ENCODE measurements at places on chromosomes 7 and 10.

GRCh38 chr10:60870803-60871202 lies 73.2 kb downstream of the RHOBTB1 start:
- DNase-seq = no peak

GRCh38 chr7:123275036-123275753 lies 75.4 kb upstream of the SLC13A1 start:
- DNase-seq = no peak

- no peak for DNase-seq
Observed at GRCh38 chr7:151125846-151126481, 39.7 kb downstream of the AGAP3 start.

GRCh38 chr10:72593963-72594362 lies 31.9 kb downstream of the MICU1 start:
- no peak for DNase-seq

DNA sequence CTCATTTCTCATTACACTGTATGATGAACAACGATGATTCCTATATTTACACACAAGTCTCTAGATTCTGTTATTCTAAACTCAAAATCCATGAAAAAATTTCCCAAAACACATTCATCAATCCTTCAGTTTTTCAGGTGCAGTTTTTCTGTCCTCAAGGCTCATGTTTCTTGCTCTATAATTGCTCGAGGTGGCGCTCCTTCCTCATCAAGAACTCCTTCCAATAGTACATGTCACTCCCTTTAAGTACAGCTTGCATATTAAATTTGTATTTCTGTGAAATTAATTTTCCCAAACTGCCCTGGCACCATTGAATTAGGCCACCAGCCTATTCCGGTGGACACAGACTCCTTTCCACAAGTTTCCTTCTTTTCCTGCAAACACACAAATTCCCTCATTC lies 188.7 kb upstream of the MINDY3 start:
- DNase-seq = no peak

DNA sequence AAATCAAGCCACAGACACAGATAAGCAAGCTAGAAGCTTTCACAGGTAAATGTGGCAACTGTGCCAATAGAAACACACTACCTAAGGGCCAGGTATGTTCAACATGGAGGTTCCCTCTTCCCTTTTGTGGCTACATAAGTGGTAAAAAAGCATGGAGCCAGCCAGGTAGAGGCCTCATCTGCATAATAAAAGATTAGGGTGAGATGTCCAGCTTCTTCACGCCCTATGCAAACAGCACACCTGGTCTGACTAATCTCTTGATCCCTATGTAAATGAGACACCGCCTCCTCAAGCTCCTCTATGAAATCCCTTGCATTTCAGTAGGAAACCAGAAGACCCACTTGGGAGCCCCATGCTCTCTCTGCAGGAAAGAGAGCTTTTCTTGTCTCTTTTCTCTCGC lies 282.2 kb downstream of the NEBL start:
- DNase-seq = no peak

- no peak for DNase-seq
Observed at GRCh38 chr7:22610951-22611757, 111.2 kb upstream of the STEAP1B start.

GRCh38 chr7:66662646-66663264 lies 34.1 kb downstream of the KCTD7 start:
- DNase-seq = no peak

- DNase-seq = no peak
Observed at GRCh38 chr7:111101856-111102646, 11.1 kb downstream of the LRRN3 start.

GRCh38 chr10:31075881-31076609 lies 44.4 kb upstream of the ZNF438 start:
- no peak for DNase-seq

- no peak for DNase-seq
Observed at GRCh38 chr10:86085686-86086085, 280.9 kb downstream of the GRID1 start.

GRCh38 chr7:116101704-116102103 lies 71.1 kb upstream of the TFEC start:
- DNase-seq = no peak

DNA sequence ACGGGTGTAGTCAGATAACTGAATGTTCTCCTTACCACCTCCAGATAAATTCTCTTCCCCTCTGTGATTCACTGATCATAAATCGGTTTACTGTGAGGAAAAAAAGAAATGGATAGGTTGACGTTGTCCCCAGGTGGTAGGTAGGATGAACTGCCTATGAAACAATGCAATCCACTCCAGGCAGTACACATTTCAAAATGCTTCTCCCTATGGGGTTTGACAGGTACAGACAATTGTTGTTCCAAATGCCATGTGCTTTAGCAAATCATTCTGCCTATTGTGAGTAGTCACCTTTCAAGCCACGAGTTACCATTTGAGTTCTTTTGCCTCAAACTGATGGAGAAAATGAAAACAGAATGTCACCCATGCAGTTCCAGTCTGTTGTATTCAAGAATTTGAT lies 21.8 kb downstream of the VIM start:
- no peak for DNase-seq

GRCh38 chr10:131641231-131641630 lies 259.6 kb upstream of the PPP2R2D start:
- peak; percentile 74 for DNase-seq

GRCh38 chr7:152520861-152521302 lies 85.1 kb upstream of the KMT2C start:
- DNase-seq = no peak

DNA sequence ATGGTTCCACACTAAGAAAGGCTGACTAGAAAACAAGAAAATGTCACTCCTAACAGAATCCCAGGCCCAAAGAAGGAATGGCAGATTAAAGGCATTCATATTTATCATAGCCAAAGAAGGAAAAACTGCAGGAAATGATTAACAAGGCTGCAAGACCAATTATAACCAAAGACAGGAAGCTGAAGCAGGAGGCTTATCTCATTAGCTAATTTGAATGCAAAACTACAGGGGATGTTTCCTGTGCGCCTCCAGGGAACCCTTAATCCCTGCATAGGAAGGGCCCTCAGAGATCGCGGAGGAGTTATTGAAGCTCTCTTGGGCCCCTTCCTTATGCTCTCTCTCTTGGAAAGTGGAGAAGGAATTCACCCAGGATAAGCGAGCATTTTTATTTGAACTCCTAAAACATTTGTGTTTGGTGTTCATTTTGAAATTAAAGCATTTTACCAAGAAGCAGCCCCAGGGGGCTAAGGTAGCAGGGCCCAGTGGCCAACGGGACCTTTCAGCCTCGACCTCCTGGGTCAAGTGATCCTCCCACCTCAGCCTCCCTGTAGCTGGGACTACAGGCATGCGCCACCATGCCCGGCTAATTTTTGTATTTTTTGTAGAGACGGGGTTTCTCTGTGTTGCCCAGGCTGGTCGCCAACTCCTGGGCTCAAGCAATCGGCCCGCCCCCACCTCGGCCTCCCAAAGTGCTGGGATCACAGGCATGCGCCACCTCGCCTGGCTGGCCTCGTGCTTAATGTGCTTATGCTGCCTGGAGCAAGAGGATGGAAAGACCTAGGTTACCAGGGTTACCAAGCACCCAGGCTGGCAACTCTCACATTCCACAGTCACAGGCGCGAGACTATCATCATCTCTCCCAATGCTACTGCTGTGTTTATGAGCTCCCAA lies 24.1 kb upstream of the PROSER2 start:
- DNase-seq = no peak

GRCh38 chr7:4996696-4997222 lies 37.8 kb upstream of the MMD2 start:
- no peak for DNase-seq

DNA sequence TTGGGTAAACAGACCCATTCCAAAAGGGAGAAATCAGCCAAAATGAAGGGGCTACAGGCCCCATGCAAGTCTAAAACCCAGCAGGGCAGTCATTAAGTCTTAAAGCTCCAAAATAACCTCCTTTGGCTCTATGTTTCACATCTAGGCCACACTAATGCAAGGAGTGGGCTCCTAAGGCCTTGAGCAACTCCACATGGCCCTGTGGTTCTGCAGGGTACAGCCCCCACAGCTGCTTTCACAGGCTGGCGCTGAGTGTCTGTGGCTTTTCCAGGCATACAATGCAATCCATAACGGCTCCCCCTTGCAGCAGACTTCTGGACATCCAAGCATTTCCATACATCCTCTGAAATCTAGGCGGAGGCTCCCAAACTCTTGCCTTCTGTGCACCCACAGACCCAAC lies 9.0 kb downstream of the TMEM243 start:
- no peak for DNase-seq

- DNase-seq = no peak
Observed at GRCh38 chr10:72173262-72173618, 42.6 kb upstream of the ANAPC16 start.

GRCh38 chr7:102273749-102274712 lies 12.6 kb upstream of the SH2B2 start:
- no peak for DNase-seq

GRCh38 chr7:43481902-43482678 lies 100.8 kb upstream of the STK17A start:
- no peak for DNase-seq

- no peak for DNase-seq
Observed at GRCh38 chr7:25482631-25483030, 254.3 kb upstream of the NPVF start.

- DNase-seq = no peak
Observed at GRCh38 chr10:93827056-93827804, 66.5 kb upstream of the SLC35G1 start.

GRCh38 chr10:13939391-13939790 lies 352.6 kb downstream of the PRPF18 start:
- DNase-seq = no peak

DNA sequence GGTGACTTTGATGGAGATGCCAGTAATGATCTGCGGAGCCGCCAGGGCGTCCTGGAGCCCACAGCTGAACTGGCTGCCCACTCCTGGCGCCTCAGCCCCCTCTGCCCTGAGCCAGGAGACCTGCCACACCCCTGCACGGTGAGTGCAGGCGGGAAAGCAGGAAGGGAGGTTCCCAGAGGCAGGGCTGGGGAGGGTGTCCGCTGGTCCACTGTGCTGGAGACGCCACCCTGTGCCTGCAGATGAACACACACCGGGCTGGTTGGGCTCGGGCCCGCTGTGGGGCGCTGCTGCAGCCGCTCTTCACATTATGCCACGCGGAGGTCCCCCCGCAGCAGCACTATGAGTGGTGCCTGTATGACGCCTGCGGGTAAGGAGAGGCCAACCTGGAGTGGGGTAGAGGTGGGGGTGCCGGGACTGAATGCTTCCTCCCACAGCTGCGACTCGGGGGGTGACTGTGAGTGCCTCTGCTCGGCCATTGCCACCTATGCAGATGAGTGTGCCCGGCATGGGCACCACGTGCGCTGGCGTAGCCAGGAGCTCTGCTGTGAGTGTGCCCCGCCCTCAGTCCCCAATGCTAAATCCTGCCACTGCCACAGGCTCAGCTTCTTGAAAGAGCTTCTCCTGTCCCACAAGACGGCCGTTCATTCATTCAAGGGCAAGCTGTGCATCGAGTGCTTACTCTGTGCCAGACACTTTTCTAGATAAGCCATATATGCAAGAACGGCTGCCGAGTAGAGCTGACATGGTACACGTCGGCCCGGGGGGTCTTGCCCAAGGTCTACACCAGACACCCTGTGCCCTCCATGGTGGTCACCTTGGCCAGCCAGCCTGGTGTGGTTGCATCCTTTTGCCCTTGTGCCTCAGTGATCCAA lies 14.3 kb upstream of the ZNF467 start:
- DNase-seq = no peak

DNA sequence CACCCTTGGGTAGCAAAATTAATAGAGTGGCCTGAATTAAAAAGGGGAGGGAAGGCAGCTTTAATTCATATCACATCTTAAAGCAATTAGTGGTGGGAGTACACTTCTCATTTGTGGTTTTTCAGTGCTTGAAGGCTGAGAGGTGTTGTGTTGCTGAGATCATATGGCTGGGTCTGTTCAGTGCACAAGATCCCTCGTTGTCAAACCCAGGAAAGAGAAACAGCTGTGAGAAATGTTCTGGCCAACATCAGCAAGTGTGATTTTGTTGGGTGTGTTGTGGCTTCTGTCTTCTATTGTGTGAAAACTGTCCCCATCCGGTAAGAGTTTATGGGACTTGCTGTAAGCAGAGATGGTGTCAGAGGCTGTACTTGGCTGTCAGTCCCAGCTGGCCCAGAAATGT lies 197.9 kb upstream of the BMPER start:
- no peak for DNase-seq

GRCh38 chr7:120856621-120857352 lies 1.2 kb downstream of the TSPAN12 start:
- DNase-seq = peak; percentile 32

GRCh38 chr10:91163869-91164474 lies 56.5 kb upstream of the PCGF5 start:
- DNase-seq = peak; percentile 16

DNA sequence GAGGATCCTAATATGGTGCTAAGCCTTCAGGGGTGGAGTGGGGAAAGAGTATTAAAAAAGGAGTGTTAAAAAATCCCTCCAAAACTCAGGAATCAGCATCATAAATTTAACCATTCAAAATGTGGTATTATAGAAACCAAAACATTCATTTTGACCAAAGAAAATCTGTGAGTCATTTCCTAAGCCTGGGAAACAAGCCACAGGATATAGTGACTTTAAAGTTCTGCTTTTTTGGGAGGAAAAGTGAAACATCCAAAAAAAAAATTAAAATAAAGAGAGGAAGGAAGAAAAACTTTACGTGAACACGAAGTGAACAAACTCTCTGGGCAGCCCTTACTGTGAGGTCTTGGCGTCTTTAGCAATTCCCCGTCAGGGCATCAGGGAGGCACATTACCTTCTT lies 74.0 kb upstream of the GSDME start:
- no peak for DNase-seq

GRCh38 chr7:69256634-69257081 lies 341.6 kb upstream of the AUTS2 start:
- no peak for DNase-seq

DNA sequence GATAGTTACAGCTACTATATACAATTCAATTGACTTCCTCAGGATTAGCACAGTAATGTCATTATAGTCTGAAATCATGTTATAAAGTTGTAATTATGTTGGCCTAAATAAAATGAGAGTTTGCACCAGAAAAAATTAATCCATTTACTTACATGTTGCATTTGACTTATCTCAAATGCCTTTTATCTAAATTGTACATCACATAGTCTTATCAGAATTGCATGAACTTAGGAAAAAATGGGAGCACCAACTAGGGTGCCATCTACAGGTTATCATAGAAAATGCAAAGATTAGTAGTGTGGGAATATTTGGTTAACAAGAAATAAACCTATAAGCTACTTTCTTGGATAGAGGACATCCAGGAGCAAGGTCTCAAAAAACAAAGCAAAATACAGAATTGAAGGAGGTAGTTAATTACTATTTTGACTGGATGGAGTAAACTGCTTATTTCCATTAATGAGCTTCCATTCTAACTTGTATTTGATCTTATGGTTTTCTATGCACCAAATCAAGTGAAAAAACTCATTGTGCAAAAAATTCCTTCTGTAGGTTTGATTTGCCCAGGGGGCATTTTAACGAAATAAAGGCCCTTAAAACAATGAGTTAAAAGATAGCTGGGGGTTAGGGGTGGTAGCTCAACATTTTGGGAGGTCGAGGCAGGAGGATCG lies 60.0 kb upstream of the ORC5 start:
- DNase-seq = no peak

DNA sequence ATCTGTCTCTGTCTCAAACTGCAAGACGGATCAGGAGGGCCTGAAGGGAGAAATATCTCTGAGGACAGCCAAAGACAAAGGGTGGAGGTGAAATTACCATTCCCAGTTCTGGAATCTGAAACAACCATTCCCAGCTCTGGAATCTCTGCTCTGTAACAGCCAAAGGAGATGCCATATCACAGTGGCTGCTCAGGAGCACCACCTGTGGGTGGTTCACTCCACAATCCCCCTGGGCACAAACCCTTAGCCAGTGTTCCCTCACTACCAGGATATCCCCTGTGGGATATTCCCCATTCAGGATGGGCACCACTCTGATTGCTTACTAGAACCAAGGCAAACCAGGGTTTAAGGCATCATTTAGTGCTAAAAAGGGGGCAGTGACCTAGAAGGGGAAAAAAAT lies 199.0 kb downstream of the HTR7 start:
- no peak for DNase-seq
